Activated T-cell treated with anti-CD3 and anti-CD28 coated beads, Interleukin-2, amount 50 U/mL, for 24 hours (primary cell): ENCODE measurements at places on chromosomes 11 and 22.

- DNase-seq: no peak
Observed at GRCh38 chr11:103881584-103881983, 154.9 kb upstream of the DDI1 start.

- DNase-seq: peak; percentile 54
Observed at GRCh38 chr11:8192016-8192895, 23.4 kb upstream of the RIC3 start.

GRCh38 chr11:121478226-121478894, 25.6 kb upstream of the SORL1-AS1 start:
- no peak for DNase-seq

DNA sequence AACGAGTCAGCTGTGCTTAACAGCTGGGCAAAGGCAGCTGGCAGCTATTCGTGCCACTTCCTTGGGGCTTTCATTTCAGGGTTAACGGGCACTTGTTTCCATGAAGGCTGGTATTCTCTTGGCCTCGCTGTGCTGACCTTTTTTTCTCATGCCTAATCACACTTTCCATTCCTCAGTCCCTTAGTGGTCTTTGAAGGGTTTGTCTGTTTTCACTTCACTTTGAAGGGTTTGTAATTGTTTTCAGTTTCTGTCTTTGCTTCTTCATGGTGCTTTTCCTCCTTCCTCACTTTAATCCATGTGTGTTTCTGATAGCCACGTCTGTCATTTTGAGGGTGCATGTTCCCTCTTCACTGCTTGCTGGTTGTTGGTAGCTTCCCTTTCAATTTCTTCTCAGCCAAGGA, 24.6 kb downstream of the PPIL2 start:
- no peak for DNase-seq

DNA sequence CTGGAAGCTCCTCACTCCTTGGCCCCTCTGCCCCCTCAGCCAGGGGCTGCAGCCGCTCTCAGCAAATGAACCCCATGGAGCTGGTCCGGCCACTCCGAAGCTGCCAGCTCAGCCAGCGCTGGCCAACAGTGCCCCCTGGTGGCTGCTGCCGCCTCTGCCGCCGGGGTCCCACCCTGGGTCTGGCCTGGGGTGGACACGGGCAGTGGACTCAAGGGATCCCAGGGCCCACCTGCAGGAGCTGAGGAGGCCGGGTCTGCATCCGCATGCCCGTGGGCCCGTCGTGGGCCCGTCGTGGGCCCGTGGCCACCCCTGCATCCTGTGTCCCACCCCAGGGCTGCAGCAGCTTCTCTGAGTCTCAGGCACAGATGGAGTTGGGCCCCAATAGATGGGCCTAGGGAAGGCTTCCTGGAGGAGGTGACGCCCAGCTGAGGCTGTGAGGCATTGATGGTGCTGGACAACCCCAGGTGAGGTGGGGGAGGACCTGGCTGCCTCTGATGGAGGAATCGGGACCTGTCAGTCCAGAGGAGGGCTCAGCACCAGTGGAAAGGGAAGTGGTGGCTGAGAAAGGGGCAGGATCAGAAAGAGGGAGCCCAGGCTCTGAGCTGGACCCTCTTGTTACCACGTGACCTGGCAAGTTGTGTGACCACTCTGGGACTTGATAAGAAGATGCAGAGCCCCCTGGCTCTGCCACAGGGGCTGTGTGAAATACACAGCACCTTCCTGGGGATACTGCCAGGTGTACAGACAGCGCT, 522.3 kb downstream of the BRD1 start:
- peak; percentile 82 for DNase-seq

- no peak for DNase-seq
Observed at GRCh38 chr11:27391331-27392015, 28.5 kb upstream of the CCDC34 start.

- DNase-seq: no peak
Observed at GRCh38 chr11:96284401-96284800, 58.6 kb downstream of the MAML2 start.

DNA sequence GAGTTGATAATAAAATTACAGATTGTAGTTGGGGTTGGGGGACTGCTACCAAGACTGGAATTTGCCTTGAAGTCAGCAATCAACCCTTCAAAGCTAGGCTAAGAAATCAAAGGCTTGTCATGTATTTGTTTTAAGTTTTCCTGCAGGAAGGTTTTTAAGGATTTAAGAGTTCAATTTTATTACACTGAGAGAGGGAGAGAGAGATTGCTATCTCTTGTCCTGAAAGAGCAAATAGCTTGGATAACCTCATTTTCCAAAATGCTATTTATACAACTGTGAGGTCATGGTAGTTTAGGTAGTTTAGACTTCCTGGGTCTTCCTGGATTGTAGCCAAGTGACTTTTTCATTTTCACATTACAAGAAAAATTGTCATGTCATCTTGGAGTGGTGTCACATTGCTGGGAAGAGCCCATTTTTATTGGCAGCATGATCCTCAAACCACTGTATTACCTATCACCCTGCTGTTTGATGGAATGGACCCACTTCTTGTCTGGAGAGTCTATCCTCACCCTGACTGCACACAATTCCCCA, 10.1 kb upstream of the PRSS23 start:
- DNase-seq: no peak

GRCh38 chr11:70836071-70836470, 416.3 kb downstream of the SHANK2 start:
- DNase-seq: no peak

DNA sequence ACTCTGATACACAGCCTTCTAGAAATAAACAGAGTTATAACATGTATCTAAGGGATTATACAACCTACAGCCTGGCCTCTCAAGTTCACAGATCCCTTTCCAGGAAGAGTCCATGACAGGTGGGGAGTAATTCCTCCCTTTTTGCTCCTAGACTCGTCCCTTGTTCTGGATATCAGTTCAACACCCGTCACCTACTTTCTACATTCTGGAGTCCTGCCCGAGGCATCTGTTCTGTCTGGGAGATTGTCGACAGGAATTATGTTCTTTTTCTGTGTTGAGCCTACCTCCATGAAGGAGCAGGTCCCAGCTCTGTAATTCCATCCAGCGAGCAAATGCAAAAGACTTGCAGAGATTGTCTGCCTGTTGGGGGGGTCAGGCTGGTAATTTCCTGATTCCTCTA, 224.6 kb upstream of the NTM start:
- no peak for DNase-seq

DNA sequence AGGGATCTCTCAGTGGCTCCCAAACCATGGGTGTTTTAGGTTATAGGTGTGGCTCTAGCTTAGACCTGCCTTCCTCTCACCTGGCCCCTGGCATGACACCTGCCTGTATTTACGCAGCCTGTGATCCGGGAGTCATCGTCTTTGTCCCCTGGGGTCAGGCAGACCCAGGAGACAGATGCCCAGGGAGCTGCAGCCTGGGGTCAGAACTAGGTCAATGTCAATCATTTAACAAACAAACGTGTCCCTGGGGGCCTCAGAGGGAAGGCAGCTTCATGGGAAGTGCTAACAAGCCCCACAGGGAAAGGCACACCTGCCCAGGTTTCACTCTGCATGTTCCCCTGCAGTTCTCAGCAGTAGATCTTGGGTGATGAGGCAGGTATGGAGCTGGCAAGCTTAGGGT, 12.0 kb downstream of the BACE1-AS start:
- no peak for DNase-seq

DNA sequence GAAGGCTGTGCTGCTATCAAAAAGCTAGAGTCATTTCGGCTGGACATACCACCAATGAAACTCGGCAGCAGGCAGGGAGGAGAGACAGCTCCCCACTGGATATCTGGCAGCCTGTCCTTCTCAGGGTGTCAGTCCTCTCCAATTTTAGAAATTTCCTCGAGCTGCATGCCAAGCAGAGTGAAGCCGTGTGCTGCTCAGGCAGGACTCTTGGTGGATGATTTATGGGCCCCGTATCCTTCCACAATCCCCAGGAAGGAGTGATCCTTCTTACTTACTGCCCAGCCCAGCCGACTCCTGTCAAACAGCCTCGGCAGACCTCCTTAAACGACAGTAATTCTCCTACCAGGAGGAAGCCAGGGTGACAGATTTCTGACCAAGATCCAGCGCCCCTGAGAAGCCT, 410.4 kb downstream of the TENM4 start:
- no peak for DNase-seq

DNA sequence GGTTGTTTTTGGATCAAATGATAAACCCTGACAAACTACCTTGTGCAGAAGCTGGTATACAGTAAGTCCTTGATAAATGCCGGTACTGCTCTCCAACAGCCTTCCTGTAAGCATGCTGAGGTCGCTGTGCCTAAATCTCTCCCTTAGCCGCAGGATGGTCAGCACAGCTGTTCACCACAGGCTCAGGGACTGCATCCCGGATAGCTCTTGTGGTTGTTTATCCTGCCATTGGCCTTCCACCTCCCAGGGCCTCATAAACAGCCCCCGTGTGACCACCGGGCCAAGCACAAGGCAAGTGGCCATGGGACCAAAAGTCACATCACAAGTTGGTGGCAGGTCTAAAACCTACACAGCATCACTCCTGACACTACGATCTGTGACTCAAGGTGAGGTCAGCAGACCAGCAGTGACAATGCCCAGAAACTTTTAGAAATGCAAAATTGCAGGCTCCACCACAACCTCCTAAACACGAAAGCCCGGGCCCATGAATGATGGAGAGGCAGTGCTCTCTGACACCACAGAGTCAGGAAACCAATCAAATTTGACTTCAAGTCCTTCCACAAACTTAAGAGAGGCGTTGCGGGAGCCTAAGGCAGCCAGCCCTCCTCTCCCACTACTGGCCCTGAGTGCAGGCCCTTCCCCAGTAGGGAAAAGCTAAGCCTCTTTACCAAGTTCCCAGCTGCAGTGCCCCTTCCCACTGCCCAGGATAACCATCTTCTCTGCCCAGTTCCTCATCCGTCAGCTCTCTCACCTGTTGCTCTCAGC, 3.9 kb downstream of the SPATA19 start:
- DNase-seq: no peak

DNA sequence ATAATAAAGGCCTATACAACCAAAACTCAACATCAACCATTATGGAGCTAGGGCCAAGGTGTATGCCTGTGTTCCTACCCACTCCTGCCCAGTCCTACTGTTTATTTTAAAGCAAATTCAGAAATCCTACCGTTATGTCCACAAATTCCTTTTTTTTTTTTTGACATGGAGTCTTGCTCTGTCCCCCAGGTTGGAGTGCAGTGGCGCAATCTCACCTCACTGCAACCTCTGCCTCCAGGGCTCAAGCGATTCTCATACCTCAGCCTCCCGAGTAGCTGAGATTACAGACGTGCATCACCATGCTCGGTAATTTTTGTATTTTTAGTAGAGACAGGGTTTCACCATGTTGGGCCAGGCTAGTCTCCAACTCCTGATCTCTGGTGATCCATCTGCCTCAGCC, 3.1 kb upstream of the CPT1A start:
- DNase-seq: no peak

- no peak for DNase-seq
Observed at GRCh38 chr11:79199729-79200354, 241.0 kb downstream of the TENM4 start.

GRCh38 chr11:101915791-101916291, 481 bp downstream of the ANGPTL5 start:
- no peak for DNase-seq

GRCh38 chr22:37501610-37502341, 15.6 kb upstream of the MFNG start:
- DNase-seq: no peak

DNA sequence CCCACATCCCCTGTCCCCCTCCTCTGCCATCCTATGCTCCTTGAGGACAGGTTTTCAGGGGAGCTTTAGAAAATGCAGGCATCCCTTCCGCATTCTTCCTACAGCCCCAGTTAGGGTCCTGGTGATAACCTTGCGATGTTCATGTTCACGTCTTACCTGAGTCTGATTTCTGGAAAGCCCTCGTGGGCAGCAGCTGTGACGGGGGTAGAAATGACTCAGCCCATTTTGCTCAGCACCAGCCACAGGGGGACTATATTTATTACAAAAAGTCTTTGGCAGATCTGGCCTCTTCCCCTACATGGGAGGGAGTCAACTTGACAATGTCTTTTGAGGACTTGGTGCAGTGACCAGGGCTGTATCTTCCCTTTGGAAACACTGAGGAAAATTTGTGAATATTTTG, 12.3 kb downstream of the PKNOX2 start:
- no peak for DNase-seq
